ENCODE measurements at places on chromosomes 3 and 15.

DNA sequence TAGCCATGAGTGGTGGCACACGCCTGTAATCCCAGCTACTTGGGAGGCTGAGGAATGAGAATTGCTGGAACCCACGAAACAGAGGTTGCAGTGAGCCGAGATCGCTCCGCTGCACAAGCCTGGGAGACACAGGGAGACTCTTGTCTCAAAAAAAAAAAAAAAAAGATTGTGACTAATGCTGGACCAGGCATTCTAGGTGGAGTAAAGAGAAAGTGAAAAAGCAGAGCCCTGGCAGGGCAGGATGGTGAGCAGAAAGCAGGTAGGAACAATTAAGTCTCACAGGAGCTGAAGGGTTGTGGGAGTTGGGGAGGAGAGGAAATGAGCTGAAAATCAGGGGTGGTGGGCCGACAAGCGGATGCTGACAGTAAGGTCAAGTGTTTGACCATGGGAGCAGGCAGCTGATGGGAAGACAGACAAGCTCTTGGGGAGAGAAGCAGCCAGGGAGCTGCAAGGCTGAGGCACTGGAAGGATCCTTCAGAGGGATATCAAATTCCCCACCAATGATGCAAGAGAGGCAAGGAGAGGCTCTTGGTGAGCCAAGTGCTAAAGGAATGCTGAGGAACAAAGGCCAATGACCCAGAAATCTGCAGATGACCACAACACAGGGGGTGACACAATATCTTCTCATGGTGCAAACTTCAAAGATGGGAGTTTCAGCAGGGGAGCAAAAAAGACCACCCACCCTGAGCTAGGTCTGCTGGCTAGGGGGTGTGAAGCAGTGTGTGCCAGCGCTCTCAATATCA, 251.1 kb downstream of the ULK4 start:
- DNase-seq, result peak; percentile 52

GRCh38 chr3:126537730-126538281, 13.9 kb downstream of the CHST13 start:
- no peak for DNase-seq

DNA sequence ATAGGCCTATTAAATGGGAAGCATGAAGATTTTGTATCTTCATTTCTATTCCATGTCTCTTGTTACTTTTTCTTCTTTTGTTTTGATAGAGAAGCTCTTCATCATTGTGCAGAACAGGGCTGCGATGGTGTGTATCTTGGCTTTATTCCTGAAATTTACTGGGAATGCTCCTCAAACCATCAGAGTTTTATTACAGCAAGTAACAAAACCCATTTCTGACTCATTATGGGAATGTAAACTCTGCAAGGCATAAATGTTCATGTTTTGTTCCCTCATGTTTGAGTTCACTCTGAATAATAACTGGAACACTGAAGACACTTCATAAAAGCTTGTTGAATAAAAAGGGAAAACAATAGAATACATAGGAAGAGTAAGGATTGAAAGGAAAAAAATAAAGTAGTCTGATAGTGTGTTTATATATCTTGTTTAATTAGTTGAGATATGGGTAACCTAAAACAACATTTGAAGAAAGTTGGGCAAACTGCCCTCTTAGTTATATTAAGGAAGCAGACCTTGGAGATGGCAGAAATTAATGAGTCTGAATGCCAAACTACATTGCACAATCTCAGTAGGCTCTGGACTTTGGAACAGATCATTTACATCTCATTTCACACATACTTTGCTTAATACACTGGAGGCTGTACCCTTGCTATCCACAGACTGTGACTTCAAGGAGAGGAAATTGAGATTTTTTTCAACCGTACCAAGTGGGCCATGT, 521.5 kb downstream of the GRM7 start:
- no peak for DNase-seq

DNA sequence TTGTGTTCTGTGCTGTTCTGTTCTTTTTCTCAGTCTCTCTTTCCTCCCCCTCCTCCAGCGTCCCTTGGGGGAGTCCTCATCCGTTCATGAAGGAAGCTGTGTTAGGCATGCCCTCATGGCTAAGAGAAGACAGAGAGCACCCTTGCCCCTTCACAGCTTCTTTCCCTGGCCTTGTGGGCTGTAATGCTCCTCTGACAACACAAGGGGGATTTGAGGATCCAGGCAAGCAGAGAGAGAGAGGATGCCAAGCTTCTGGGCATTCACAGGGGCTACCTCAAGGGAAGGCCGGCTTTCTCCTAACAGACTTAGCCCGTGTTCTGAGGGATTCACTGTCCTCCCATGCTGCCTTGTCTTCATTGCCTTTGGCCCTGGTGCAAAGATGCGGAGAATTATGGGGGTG, 389.5 kb downstream of the LRTM1 start:
- no peak for DNase-seq

DNA sequence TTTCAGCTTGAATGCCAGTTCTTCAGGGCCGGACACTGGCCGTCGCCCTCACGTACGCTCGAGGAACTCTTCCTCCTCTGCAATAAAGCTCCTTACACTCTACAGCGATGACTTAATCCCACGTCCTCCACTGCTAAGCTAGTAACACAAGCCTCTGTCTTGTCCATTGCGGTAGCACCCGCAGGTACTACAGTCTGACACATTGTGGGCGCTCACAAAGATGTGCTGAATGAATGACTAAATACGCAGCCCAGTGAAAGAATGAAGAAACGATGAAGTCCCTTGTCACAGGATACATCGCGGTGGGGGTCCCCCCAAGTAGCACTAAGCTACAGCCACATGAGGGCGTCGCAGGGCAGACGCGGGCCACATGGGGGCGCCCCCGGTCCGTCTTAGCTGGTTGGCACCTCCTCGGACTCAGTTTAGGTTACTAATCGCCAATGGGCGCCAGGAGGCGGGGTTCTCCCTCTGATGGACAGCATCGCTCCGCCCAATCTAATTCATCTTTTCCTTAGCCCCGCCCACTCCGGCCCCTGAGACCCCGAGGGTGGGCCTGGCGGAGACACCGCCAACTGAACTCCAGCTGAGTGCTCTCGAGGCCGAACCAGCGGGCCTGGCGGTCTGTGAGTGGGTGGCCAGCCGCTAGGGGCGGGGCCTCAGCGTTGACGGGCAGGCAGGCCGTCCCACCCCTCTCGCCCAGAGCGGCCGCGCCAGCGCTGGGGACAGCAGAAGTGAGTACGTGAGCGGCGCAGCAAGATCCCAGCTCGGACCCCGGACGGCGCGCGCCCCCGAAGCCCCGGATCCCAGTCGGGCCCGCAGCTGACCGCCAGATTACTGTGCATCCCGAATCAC, at the start of gene EPHB3:
TSS of gene EPHB3 (plus strand) at position 725 of the 852 bp plus-strand sequence. CDS start 451 bp downstream, outside the sequence.
- DNase-seq, result peak; percentile 100

- DNase-seq, result peak; percentile 14
These were observed 596 bp downstream of the BTD start for GRCh38 chr3:15602146-15602536.

DNA sequence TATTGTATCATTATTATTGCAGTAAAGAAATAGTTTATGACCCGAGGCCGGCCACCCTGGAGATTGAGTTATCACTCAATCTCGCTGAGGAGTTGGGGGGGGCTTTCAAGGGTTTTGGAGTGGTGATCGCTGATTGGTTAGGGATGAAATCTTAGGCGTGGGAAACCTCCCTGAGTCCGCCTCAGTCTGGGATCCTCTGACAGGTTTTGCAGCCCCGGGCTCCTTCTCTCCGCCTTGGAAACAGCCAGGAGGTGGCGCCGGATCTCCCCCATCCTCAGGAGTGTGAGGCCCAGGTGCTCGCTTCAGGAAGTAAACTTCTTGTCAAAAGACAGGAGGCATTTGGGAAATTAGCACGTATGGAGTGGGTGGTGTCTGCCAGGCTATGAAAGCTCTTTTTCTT, 41.1 kb upstream of the SEC61A1 start:
- peak; percentile 42 for DNase-seq

DNA sequence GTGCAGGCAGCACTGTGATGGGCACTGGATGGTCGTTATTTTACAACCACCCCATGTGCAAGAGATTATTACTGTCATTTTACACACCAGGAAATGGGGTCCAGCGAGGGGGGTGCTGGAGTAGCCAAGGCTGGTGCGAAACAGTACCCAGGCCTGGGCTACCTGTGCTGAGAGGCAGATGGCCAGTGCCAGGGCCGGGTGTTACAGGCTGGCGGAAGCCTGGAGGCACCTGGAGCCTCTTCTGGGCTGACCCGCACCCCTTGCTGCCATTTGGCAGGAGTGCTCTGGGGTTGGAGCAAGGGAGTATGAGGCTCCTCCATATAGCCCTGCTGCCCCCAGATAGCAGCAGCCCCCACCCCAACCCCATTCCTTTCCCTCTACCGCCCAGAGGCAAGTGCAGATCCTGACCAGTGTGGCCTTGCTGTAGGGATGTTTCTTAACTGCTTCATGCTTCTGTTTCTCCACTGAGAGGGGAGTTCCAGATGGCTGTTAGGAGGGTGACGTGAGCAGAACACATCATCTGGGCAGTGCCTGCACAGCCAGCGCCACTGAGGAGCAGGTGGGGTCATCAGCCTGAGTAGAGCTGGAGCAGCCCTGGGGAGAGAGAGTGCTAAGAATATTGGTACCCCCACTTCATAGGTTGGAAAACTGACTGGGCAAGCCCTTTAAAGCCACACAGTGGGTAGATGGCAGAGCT, 15.3 kb downstream of the SNX33 start:
- DNase-seq, result no peak

GRCh38 chr3:16836505-16837237, 48.1 kb upstream of the PLCL2 start:
- DNase-seq, result no peak
